M059J (cell line): ENCODE measurements at places on chromosomes 11 and 22. TPM values are rescaled to one million over a fixed set of nuclear protein-coding genes. Genes with fewer than 3 reads are reported as not detected.

DNA sequence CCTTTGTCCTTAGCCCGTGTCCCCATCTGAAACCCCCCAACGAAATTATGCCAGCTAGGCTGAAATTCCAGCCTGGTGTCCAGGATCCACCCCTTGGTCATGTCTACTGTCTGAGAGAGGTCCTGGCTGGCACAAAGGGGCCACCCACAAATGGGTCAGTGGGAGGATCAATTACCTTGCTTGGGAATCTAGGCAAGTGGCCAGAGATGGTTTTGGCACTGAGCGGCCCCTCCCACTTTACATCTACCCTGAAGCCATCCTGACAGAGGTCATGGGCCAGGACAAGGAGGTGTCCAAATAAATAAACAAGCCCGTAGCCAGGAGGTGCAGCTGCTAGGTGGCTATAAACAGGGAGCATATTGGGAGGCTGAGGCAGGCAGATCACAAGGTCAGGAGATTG, 311.5 kb downstream of the MN1 start:
- DNase-seq: no peak

- DNase-seq: peak; percentile 23
These were observed 78.6 kb downstream of the TIMP3 start for GRCh38 chr22:32880061-32880460.

- DNase-seq: no peak
These were observed 570.6 kb upstream of the LARGE1 start for GRCh38 chr22:34490886-34491285.

GRCh38 chr22:37146051-37146385, 3.7 kb downstream of the IL2RB start:
- no peak for DNase-seq

DNA sequence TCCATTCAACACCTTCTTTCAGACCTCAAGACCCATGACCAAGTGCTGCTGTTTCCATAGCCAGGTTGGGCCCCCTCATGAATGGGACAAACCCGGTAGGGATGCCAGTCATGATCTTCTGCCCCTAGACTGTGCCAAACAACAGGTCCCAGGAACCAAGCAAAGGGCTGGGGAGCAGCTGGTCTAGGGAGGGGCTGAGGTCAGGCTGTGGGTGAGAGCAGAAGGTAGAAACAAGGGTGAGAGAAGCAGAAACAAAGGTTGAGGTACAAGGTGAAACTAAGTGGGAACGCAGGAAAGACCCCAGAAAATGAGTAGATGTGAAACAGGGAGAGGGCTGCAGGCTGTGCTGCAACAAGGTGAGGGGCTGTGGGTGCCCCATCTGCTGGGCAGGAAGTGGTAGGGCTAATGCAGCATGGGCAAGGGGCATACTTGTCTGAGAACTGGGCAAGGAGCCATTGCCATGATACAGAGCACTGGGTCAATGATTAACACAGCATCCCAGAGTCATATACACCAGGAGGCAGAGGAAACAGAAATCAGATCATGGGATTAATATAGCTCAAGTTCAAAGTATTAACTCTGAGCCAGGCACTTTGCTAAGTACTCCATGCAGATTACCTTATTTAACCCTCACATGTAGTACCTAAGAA, 45.9 kb downstream of the SLC1A2 start:
- DNase-seq: peak; percentile 54

The TCN1 gene
- 0.20 TPM in 1 of 2 replicates, not detected in the other for total RNA-seq

GRCh38 chr11:113184498-113184897, 129.9 kb upstream of the TTC12 start:
- DNase-seq: peak; percentile 70

The CACNA1I gene
- 0.02 TPM in 2 replicates for total RNA-seq

- DNase-seq: no peak
These were observed 13.2 kb upstream of the TTC36 start for GRCh38 chr11:118514103-118514502.

- DNase-seq: no peak
These were observed 17.6 kb upstream of the TOLLIP start for GRCh38 chr11:1327064-1327460.

DNA sequence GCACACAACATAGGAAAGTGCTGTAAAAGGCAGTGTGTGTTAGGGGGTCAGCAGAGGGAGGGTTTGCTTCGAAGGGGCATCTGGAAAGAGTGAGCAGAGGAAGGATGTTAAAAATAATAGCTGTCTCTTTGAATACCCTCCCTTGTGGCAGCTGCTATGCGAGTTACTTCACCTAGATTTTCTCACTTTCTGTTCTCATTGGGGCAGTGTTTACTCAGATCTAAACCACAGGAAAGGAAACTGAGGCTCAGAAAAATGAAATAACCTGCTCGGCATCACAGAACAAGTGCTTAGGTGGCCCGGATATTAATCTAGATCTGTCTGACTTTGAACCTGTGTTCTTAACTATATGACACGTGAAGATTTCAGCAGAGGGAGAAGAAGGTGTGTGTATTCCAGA, 125.3 kb downstream of the C11orf91 start:
- DNase-seq: no peak

DNA sequence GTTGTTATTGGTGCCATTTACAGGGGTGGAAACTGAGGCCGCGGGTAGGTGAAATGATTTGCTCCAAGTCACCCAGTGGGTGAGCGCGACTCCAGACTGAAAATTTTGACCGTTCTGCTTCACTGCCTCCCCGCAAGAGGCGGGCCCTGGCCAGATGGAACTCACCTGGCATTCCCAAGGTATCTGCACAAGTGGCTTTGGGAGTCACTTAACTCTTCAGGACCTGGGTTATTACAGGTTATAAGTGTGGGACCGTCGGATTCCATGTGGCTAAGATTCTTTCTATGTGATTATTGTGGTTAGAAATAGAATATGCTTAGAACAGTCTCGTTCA, 598 bp downstream of the CABIN1 start:
- DNase-seq: peak; percentile 20
